ENCODE measurements at places on chromosomes 7 and 10.
A peak's percentile ranks its signal among the peaks of the same experiment; 100 is the strongest.

GRCh38 chr10:62399211-62399610 lies 25.0 kb downstream of the ZNF365 start:
- DNase-seq: peak; percentile 71

- no peak for DNase-seq
These were observed 85.1 kb downstream of the C10orf90 start for GRCh38 chr10:126585249-126586017.

DNA sequence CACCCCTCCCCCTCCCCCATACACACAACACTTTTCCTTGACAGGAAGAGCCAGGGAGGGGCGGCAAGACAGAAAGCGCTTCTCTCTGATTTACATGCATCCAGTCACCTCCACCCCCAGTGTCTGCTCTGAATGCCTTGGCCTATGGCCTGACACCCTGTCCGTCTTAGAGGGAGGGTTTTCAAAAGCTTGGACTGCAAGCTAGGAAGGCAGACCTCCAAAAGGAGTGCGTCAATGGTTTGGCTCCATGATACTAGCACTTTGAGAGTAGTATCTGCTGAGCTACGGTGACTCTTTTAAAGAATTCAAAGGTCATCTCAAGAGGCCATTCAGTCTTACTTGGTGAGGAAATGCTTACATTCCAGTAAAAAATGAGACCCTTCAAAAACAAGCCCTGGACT lies 20.3 kb upstream of the PAX2 start:
- peak; percentile 68 for DNase-seq

- peak; percentile 89 for DNase-seq
These were observed 38.3 kb upstream of the BTBD16 start for GRCh38 chr10:122232769-122233168.

DNA sequence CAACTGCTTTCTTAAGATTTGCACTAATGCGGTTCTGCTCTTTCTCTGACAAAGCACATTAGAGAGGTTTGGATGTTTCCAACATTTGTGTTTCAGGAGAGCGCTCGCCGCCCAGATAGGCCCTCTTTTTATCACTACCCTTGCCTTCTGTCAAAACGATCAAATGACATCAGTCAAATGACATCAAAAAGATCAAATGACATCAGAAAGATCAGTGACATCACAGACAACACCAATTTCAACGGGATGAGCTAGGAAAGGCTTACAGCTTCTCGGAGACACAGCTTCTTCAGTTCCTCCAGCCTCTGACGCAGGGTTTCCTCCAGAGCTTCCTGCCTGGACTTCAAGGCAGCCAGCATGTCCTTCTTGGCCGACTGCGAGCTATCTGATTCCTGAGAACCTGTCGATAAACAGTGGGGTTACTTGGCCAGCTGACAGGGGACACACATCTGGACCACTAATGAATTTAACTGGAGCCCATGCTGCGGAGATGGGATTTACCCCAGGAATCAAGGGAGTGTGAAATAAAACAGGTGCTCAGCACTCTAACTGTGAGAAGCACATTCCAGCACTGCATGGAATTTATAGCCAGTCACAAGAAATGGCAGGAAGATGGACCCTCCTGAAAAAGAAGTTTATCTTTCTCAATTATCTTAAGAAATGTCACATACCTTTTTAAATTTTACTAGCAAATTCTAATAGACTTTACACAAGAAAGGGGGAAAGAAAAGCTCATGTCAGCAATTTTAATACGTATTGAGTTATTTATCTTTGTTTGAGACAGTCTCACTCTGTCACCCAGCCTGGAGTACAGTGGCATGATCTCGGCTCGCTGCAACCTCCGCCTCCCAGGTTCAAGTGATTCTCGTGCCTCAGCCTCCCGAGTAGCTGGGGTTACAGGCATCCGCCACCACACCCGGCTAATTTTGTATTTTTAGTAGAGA lies 88.2 kb downstream of the PRPF18 start:
- no peak for DNase-seq

GRCh38 chr10:49175587-49176309 lies 12.4 kb downstream of the TMEM273 start:
- DNase-seq: no peak
